ENCODE measurements at places on chromosomes 3 and 15. TPM values are rescaled to one million over a fixed set of nuclear protein-coding genes. Genes with fewer than 3 reads are reported as not detected.

- DNase-seq = no peak
Observed at GRCh38 chr15:83435782-83436181, 11.4 kb upstream of the SH3GL3 start.

- DNase-seq = no peak
Observed at GRCh38 chr15:99452728-99453636, 112.8 kb upstream of the MEF2A start.

DNA sequence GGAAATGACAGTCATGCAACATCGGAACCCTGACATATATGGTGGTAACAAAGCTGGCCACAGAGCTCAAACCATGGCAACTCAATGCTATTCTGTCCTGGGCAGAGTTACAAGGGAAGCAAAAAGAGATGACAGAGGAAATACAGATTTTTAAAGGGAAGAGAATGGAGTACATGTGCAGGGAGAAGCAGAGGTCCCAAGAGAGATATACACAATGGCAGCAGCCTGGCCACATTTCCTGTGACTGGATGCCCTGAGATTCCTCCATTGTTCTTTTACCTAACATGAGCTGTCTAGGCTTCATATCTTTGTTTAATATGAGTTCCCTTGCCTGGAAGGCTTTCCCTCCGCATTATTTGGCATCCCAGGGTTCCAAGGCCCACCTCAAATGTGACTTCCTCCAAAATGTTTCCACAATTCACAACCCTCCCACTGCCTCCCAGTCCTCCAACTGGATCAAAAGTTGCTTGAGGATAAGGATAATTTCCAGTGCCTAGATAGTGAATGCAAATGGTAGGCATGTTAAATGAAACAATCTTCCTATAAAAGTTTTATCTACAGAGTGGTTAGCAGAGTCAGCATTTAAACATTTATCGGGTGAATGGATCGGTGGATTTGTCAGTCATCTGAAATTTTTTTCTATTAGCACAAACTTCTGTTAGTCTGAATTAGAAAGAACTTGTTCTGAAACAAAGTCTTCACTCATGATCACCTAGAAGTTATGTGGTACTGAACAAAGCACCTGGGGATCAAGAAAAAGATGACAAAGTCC lies 86.2 kb downstream of the DHX30 start:
- no peak for DNase-seq

GRCh38 chr3:10697918-10698317 lies 118.1 kb upstream of the SLC6A11 start:
- DNase-seq = no peak

Gene RYR3
- not detected for total RNA-seq

Gene RPN1
- 124 TPM for total RNA-seq

Gene MINAR1
- 0.21 TPM for total RNA-seq

All from activated naive CD4-positive, alpha-beta T cell treated with anti-CD3 and anti-CD28 coated beads for 36 hours (primary cell).